ENCODE measurements at places on chromosomes 3 and 15. TPM values are rescaled to one million over a fixed set of nuclear protein-coding genes. Genes with fewer than 3 reads are reported as not detected.

Gene TM4SF18
- 2.3 TPM for total RNA-seq

Gene POTEB3
- total RNA-seq = not detected

DNA sequence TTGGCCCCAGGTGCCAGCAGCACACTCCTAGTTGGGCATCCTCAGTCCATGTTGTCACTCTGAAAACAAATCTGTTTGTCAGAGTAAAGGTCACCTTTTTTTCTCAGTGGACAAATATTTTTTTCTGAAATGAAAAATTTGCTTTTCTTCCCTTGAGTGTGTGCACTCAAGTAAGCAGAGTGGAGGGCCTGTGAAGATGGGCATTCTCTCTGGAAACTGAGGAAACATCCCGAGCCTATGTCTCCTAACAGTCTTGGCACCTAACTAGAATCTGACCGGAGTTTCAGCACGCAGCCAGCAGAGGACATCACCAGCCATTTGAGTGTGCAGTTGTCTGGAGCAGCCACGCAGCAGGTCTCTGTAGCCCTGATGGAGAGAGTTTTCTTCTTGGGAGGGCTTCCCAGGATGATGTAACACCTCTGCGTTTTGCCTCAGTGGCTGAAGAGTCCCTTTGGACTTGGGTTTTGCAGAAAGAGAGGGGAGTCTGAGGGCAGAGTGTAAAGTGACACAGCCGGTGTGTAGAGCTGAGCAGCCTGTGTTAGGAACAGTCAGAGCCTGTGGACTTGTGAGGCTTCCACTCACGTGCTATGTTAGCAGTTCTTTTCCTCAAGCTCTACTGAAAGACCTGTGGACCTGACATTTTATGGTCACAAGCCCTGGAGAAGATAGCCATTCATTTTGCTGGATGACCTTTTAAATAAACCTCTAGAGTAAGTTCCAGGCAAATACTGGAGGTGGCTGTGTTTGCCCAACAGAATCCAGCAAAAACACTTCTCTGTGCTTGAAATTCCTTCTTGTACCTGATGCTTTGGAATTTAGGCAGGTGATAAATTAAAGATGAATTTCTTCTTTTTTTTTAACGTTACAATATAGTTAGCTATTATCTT lies 51.6 kb downstream of the ABHD2 start:
- H3K36me3 ChIP-seq = peaks cover 5% of the 10 kb centered on the region
- H3K4me1 ChIP-seq = peaks cover 5% of the 10 kb centered on the region
- no peaks in the 10 kb centered on the region for H3K27me3 ChIP-seq
- H3K27ac ChIP-seq = peak overlapping the region; percentile 89
- H3K4me3 ChIP-seq = peak overlapping the region; percentile 12

DNA sequence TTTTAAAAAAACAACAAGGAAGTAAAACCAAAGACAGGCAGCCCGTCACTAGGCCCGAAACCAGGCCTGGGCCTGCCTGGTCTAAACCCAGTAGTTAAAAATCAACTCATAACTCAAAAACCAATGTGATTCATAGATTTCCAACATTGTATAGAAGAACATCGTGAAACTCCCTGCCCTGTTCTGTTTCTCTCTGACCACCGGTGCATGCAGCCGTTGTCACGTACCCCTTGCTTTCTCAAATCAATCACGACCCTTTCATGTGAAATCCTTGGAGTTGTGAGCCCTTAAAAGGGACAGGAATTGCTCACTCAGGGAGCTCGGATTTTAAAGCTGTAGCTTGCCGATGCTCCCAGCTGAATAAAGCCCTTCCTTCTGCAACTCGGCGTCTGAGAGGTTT lies 89.5 kb downstream of the DCLK3 start:
- no peak overlapping the region for H3K4me3 ChIP-seq
- H3K27me3 ChIP-seq = no peaks in the 10 kb centered on the region
- no peaks in the 10 kb centered on the region for H3K4me1 ChIP-seq
- H3K36me3 ChIP-seq = no peaks in the 10 kb centered on the region

DNA sequence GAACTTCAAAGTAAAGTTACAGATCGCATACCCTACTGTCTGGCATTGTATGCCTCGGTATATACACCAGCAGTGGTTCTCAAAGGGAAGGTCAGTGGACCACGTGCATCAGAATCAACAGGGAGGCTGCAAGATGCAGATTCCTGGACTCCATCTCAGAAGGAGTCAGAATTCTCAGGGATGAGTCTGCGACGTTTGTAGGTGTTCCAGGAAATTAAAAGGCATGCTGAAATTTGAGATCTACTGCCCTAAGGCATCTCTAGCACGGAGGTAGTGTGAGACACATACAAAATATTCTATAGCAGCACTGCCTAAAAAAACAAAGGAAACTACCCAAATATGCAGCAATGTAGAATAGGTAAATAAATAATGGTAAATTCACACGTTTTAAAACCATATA lies 136.8 kb upstream of the BNIP2 start:
- no peak overlapping the region for H3K4me3 ChIP-seq
- H3K27ac ChIP-seq = no peak overlapping the region
- no peaks in the 10 kb centered on the region for H3K4me1 ChIP-seq
- H3K36me3 ChIP-seq = no peaks in the 10 kb centered on the region
- no peak for DNase-seq
